ENCODE measurements at places on chromosomes 4 and X. TPM values are rescaled to one million over a fixed set of nuclear protein-coding genes. Genes with fewer than 3 reads are reported as not detected.
A peak's percentile ranks its signal among the peaks of the same experiment; 100 is the strongest.

DNA sequence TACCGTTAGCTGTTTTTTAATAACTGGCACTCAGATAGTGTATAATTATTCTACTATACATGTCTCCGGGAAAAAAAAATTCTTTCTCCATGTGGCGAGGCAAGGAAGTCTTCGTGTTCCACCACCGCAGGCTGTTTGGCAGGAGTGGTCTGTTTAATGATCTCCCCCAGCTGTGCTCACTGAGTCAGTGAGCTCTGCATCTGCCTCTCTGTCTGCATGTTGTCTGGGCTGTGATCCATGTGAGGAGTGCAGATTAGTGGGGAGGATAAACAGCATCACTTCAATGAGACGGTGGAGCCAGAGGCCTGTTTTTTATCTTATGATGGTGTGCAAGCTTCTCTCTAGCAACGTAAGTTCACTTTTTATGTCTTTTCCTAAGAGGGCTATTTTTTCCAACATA, 69.8 kb downstream of the RPS3A start:
- DNase-seq, result peak; percentile 80

DNA sequence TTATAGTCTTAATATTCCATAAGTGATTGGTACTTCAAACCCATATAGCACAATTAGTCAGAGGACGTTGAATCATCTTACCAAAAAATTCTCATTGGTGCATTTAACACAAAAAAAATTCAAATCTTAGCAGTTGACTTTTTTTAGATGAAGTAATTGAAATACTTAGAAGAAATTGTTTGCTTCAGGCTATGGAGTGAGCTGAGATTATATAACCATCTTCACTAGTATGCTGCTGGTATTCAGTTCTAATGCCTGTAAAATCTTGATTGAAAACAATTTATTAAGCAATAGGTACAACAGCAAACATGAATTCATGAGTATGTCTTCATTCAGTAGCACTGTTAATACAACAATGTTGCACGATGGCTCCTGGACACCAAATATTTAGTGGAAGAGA, 250.0 kb downstream of the GPM6A start:
- DNase-seq, result no peak

DNA sequence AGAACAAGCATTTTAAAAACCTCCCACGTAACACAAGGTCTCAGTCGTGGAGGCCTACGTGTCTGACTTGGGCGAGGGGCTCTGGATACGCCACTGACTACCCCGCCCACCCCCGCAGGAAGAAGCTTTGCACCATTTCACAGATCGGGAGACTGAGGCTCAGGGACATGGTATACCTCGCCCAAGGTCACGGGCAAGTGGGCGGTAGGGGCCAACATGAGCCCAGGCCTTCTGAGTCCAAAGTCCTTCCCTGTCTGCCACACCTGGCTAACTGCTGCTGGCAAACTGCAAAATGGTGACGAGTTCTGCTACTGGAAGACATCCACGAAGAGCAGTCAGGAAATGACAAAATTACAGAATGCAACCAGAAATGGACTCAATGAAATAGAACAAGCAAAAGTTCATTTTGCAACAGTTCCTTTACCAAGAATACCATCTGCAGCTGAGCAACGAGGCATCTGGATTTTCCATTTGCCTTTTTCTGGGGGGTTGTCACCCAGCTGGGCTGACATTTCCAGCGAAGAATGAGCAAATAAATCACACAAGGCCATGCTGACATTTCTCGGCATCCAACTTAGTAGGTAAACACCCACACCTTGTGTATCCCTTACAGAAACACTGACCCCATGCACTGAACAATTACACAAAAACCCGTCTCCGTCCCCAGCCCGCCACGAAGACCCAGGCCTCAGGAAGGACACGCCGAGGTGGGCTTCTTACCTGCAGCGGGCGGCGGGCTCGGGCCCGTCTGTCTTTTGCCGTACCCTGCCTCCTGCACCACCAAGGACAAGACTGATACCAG, 70.2 kb upstream of the AFAP1 start:
- DNase-seq, result no peak

- DNase-seq, result no peak
These were observed 29.9 kb downstream of the DOK7 start for GRCh38 chr4:3492741-3493719.

DNA sequence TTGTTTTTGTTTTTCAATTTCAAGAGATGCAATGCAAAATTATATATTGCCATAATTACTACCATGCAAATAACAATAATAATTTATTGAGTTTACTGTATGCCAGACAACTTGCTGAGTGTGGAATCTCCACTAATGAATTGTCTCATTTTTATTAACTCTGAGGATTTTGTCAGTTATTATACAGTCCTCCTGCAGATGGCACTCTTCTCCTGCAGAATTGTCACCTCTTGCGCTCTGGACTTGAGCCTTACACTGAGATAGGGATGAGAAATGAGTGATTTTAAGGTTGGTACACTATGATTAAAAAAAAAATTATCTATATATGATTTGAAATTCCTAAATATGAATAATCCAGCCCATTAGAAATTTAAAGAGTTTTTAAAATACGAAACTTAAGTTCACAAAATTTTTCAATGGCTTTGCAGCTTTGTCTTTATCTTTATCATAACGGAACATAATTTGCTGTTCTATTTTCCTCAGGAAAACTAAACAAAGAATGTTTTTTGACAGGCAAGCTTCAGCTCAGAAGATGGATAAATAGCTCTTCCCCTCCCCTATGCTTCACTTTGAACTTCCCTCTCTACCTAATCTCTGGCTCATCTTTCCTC, 12.7 kb upstream of the PAQR3 start:
- no peak for DNase-seq

DNA sequence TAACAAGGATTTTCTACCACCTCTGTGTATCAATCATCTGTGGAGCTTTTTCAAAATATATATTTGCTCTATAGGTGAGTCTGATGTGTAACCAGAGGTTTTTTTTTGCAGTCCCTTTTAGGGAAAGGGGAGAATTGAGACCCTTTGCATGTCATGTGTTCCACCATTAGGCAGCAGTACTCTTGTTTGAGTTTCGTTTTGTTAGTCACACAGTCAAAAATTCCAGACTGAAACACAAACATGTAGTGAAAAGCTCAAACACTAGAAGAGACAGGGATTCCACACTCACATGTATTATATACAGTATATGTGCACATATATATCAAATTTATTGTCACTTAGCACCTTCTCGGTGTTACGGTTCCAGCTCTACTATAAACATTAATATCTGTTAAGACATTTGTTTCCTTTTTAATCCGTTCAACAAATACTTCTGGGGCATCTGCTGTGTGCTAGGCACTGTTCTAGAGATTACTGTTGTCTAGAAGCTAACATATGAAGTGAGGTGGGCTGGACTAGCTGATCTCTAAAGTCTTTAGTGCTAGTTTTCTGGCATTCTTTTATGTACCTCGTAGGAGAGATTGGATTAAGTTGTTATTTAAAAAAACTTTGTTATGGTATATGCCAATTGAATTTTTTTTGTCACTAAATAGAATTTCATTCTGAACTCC, 5.5 kb downstream of the USP9X start:
- no peak for DNase-seq

GRCh38 chrX:3678328-3678727, 35.1 kb downstream of the PRKX start:
- DNase-seq, result no peak

GRCh38 chrX:74117962-74118902, 185.7 kb upstream of the ZCCHC13 start:
- DNase-seq, result no peak

- DNase-seq, result no peak
These were observed 911.8 kb downstream of the CENPC start for GRCh38 chr4:66633477-66633876.

- no peak for DNase-seq
These were observed 41.7 kb upstream of the H2AZ1 start for GRCh38 chr4:99991741-99992140.

GRCh38 chr4:105236916-105237311, 90.2 kb downstream of the TET2 start:
- DNase-seq, result no peak

DNA sequence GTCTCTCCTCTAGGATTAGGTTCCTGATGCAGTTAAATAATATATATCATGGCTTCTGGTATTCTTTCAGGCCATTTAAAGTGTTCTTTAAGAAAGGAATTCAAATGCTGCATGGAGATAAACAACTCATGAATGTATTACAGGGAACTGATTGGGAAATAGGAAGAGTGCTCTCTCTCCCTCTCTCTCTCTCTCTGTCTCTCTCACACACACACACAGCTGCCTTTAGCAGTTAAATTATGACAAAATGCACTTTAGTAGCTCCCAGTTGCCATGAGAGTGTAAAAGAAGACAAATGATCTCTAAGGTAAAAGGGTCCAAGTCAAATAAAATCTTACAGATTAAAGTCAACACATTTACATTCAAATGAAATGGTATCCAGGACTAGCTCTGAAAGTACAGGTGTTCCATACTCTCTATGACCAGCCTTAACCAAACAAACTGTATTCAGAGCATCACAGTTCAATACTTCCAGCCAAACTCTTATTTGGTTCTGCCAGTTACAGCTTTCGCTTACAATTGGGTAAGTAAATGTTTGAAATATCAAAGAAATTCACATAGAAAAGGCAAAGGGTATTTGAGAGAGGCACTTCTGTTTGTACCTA, 94.7 kb upstream of the CXXC4 start:
- no peak for DNase-seq

GRCh38 chr4:141348573-141348972, 127.9 kb downstream of the ZNF330 start:
- DNase-seq, result no peak

GRCh38 chrX:64182208-64182607, 23.3 kb downstream of the AMER1 start:
- no peak for DNase-seq

GRCh38 chrX:107630031-107630689, 1.9 kb downstream of the PRPS1 start:
- DNase-seq, result no peak

GRCh38 chrX:124226129-124226528, 106.3 kb upstream of the TEX13D start:
- no peak for DNase-seq

DNA sequence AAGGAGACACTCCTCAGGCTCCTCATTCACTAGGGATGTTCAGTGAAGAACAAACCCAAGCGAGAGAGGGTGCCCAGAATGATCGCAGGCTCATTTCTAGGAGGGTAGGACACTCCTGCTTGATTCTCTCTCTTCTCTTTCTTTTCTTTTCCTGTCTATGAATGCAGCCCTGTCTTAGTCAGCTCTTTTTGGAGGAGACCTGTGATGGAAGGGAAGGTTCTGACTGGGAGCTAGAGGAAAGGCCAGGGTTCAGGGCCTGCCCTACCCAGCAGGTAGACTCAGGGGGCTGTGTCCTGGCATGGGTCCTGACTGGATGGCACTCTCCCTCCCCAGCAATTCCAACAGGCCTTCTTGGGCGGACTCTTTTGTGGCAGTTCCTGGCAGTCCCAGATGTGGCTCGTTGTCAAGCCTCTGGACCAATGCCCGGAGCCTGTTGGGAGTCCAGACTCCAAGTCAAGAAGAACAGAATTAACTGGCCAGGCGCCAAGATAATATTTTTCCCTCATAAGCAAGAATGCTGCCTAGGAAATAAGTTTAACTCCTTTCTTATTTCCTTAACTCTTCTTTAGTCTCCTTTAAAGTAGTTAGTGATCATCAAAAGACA, 139.4 kb upstream of the SCML1 start:
- DNase-seq, result peak; percentile 77

DNA sequence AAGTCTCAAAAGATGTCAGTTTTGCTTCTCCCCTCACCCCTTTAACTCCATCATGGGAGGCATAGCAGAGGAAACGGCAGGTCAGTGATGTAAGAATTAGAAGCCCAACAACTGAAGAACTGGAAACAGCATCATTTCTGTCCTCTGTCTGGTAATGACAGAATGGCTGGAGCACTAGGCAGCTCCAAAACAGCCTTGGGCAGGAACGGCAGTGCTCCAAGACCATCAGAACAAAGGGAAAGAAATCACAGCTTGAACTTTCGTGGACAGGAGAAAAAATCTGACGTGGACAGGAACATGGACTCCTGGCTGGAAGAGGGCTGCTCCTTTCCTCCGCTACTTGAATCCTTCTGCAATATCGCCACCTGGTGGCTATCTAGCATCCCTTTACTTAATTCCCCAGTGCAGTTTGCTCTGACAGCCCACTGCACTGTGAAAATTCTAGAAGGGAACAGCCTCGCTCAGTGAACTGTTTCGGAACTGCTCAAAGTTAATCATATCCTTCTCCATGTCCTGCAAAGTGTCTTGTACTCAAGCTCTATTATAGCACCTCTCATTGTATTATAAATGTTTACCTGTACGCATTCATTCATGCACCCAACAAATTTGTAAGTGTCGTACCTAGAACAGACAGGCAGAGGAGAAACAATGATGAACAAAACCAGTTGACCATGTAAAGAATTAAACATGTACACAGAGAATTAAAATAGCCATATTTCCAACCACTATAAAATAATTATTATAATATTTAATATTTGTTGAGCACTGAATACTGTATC, 20.4 kb downstream of the SLC25A53 start:
- DNase-seq, result peak; percentile 61

DNA sequence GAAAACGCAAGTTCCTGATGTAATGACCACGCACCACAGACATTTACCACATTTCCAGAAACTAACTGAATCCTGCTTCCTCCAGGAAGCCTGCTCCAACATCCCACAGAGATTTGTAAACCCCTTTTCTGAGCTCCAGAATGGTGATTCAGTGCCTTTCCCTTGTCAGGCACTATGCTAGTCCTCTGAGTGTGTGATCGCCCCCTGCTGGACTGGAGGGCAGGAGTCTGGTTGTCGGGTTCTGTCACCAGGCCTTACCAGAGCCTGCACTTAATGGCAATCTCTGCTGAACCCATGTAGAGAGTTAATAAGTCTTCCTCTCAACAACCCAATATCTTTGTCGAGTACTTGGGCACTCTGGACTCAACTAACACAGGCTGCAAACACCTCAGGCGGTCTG, 14.5 kb upstream of the KDM5C start:
- DNase-seq, result no peak

DNA sequence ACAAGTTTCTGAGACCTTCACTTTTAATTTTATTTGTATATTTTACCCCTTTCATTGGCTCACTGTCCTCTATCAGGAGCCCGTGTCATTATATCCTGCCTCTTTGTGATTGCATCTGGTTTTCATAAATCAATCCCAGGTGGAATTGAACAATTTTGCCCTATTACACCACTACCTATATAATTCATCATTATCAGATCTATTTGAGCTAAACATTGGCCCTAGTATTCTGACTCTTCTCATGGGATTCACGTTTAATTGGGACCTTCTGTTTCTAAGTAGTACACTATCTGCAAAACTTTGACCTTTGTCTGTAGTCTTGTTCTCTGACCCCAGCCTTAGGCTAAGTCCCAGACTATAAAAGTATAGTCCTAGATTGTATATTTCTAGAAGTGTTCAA, 114.1 kb downstream of the FAT4 start:
- DNase-seq, result no peak

GAGE12E gene
- not detected for total RNA-seq

CLDN22 gene
- total RNA-seq, result not detected

NAAA gene
- total RNA-seq, result 67.0 TPM

PNMA3 gene
- total RNA-seq, result 3.3 TPM

GUCY1B1 gene
- 16.3 TPM for total RNA-seq

SEC24D gene
- total RNA-seq, result 14.8 TPM

GUCY1A1 gene
- 103 TPM for total RNA-seq

HERC5 gene
- 2.0 TPM for total RNA-seq

FRAS1 gene
- total RNA-seq, result 3.2 TPM

PSMD10 gene
- 18.9 TPM for total RNA-seq

ANXA3 gene
- total RNA-seq, result 35.4 TPM

HMX1 gene
- not detected for total RNA-seq

PRDM5 gene
- total RNA-seq, result 9.1 TPM

TENT5D gene
- not detected for total RNA-seq

ASB12 gene
- total RNA-seq, result 2.9 TPM

MSANTD1 gene
- 0.93 TPM for total RNA-seq

ZCCHC12 gene
- total RNA-seq, result not detected

CT45A5 gene
- total RNA-seq, result not detected

LETM1 gene
- 39.2 TPM for total RNA-seq

GPR143 gene
- not detected for total RNA-seq

Measured in heart left ventricle (tissue), 16 donors.